ENCODE measurements at places on chromosomes 4 and X.
A peak's percentile ranks its signal among the peaks of the same experiment; 100 is the strongest.

GRCh38 chrX:40550066-40550465 is 30.7 kb upstream of the ATP6AP2 start:
- DNase-seq, result peak; percentile 92

GRCh38 chr4:95157596-95157995 is 391.2 kb downstream of the UNC5C start:
- DNase-seq, result no peak

GRCh38 chrX:21255032-21255618 is 119.1 kb upstream of the CNKSR2 start:
- DNase-seq, result no peak

- no peak for DNase-seq
Observed at GRCh38 chrX:11870789-11871188, 112.8 kb downstream of the MSL3 start.

- no peak for DNase-seq
Observed at GRCh38 chr4:109078724-109079123, 223.7 kb downstream of the COL25A1 start.

DNA sequence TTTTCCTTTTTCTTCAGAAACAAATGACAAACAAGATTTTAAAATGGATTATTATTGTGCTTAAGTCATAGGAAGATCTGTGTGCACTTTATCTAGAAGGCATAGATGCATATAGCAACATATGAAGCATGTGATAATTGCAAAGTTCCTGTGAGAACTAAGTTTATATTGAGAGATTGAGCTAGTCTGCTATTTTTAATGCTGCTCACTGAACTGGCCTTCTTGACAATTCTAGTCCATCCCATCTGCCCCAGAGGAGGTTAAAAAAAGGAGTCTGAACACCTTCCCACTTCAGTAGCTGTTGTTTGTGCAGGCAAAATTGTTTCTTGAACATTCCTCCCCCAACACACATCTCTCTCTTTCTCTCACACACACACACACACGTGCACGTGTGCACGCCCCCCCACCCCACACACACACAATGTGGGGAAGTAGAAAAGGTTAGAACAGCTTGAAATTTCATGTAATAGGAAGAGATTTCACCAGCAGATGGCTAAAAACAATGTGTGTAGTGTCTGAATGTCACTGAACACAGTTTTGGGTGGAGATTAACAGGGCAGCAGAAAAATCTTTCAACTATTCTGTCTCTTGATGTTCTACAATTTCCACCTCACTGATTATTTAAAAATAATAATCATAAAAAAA is 108.0 kb downstream of the GPM6A start:
- no peak for DNase-seq

GRCh38 chr4:154958621-154959358 is 177.7 kb downstream of the RBM46 start:
- DNase-seq, result no peak

GRCh38 chr4:112550728-112551127 is 34.7 kb upstream of the NEUROG2 start:
- DNase-seq, result no peak

GRCh38 chrX:13540602-13541001 is 28.8 kb upstream of the EGFL6 start:
- DNase-seq, result no peak

DNA sequence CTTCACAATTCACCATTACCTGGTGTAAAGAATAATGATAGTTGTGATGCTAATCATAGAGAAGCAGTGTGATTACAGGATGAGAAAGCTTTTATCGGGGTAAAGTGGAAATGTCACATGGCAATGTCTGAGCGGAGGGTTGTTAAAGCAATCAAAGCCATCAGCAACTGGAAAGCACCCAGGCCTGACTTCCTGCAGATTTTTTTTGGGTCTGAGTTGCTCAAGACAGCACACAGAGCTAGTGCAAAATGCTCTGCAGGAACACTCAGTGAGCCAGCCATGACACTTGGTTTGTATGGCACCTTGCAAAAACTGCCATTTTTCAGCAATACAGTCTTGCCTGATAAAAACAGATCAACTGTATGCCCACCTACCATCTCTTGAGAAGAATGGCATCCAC is 152.9 kb downstream of the COL4A6 start:
- no peak for DNase-seq

DNA sequence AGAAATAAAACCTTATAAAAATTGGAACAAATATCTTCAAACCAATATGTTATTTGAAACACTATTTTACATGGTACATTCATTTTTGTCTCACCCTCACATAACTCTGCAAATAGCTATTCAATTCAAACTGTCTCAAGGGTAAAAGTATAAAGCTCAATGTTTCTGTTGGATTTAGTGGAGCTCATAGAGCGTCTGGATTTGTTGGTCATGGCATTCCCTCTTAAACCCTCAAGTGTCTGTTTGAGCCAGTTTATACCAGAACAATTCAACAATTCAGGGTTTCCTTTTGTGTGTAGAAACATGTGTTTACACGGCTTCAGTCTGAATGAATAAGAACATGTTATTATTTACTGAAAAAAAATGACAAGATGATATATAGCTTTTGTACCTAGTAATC is 161.6 kb downstream of the PCDH18 start:
- DNase-seq, result no peak

- DNase-seq, result no peak
Observed at GRCh38 chr4:107202744-107203143, 166.6 kb upstream of the DKK2 start.

- no peak for DNase-seq
Observed at GRCh38 chr4:59553721-59554091, 1646.4 kb upstream of the ADGRL3 start.

DNA sequence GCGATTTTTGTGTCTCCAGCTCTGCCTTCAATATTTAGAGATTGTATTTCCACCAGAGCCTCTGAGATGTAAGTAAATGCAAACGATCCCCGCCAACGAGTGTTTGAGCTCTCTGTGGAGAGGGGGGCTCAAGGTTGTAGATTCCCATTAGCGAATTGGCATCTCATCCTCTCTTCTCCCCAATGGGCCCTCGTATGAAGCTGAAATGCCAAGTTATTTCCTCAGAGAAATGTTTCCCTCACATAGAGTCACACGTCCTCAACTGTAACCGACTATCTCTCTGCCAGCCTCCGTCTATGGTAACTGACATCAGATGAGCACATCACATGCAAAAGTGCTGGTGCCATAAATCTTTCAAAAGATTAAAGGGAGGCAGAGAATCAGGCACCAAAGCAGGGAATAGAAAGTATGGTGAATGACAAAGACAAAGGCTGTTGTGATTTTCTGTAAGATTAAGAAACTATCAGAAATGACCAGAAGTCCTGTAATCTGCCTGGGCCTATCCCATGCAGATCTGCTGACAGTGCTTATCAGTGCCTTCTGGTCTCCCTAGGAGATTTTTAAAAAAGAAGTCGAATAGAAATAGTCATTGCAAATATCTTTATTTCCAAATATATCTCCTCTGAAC is 157.1 kb downstream of the PDGFRA start:
- no peak for DNase-seq

Data from NCI-H1092 treated with DMSO at 0.1 percent for 48 hours (cell line).